ENCODE measurements at places on chromosomes 2 and 18.

DNA sequence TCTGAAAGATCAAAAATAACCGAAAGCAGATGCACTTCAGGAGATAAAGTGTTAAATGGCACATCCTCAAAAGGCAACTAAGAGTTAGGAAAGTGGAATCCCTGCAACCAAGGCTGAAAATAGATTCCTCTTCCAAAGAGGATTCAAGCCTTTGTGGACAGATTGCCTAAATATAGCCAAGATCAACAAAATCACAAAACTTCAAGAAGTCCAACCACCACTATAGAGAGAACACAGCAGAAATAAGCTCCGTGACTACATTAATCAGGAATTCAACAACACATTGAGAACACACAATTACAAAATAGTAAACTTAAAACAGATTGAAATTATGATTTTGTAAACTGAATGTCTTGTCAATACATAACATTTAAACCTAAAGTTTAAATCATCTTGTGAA, 165.7 kb downstream of the LNPK start:
- DNase-seq = no peak

GRCh38 chr2:10520154-10520553, 72.0 kb upstream of the ODC1 start:
- DNase-seq = no peak

- no peak for DNase-seq
Observed at GRCh38 chr2:164868563-164869419, 27.2 kb upstream of the COBLL1 start.

GRCh38 chr2:144004742-144005141, 515.2 kb downstream of the ZEB2 start:
- DNase-seq = no peak

DNA sequence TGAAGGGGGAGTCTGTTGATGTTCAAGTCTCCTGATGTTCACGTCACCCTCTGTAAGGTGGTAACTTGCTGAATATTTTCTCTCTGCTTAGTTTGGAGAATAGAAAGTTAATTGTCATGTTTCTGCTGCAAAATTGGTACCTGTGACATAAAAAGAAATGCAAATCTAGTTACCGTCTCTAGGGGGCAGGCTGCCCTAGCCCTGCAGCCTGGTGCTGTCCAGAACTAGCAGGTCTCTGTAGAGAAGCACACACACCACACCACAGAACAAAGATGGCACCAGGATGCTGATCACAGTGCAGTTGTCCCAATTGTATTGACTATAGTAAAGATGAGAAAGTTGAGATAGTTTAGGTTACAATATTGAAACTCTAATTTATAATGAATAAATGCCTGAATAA, 47.0 kb downstream of the SLC9A4 start:
- no peak for DNase-seq

- no peak for DNase-seq
Observed at GRCh38 chr2:146701183-146701582, 1143.6 kb upstream of the ACVR2A start.

DNA sequence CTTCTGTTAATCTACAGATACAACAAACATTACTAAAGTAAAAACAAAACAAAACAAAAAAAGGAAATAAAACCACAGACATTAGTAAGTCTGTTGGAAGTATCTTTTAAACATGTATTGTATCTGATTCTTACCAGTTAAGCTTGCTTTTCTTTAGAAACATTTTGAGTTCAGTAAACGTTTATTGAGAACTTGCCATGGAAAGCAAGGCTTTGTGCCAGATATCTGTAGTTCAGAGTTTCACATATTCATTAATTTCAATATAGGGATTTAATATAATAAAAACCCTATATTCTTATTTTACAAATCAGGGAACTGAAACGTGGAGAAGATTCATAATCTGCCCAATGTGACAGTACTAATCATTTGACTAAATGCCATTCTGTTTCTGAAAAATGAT, 1101.0 kb upstream of the GYPC start:
- DNase-seq = no peak

DNA sequence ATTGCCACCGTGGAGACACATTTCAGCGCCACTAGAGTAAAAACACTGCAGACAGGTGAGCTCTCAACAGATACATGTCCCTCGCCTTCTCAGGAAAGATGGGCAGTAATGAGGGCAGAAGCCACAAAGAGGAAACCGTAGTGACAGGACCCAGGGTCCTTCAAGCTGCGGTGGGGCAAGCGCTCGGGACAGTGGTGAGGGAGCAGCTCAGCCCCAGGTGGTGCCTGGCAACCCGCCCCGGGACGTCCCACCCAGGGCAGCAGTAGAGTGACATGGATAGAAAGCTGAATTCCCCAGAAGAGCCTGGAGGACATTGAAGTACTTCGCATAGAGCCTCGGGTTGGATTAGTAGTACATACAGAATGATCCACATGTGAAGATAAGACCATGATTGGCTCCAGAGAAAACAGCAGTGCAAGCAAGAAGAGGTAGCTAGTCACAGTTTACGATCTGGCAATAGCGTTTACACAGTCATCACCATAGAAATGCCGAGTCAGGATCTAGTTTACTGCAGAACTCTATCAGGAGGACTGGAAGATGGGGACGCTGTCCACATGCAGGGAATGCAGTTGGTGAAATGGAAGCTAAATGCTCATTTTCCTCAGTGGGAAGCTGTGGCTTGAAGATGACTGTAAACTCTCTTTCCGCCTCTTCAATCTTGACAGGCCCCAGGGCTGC, 37.4 kb upstream of the ALPP start:
- DNase-seq = no peak

- DNase-seq = no peak
Observed at GRCh38 chr2:144389930-144390311, 130.0 kb downstream of the ZEB2 start.

GRCh38 chr18:75581336-75582131, 154.0 kb upstream of the SMIM21 start:
- no peak for DNase-seq

- DNase-seq = no peak
Observed at GRCh38 chr2:128790541-128791001, 471.9 kb upstream of the HS6ST1 start.

DNA sequence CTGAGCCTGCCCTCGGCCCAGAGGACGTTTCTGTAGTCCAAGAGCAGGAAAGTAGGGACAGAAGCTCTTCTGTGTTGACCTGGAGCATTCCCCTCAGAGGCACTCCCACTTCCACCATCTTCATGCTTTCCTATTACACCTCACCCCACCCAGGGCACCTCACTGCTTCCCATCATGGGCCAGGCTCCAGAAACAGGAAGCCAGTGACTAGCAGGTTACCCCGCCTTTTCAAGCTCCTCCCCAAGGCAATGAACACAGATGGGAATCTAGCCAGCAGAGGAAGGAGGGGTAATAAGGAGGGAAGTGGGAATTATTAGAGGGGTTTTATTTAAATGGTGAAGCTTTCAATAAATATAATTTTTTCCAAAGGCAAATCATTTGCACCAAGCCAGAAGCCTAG, 308.8 kb upstream of the MGAT5 start:
- DNase-seq = no peak

GRCh38 chr2:169107645-169108044, 38.3 kb downstream of the DHRS9 start:
- no peak for DNase-seq

- DNase-seq = no peak
Observed at GRCh38 chr2:46367286-46367685, 70.1 kb downstream of the EPAS1 start.

Measured in central memory CD8-positive, alpha-beta T cell (primary cell).